ENCODE measurements at places on chromosomes 11 and 22.

DNA sequence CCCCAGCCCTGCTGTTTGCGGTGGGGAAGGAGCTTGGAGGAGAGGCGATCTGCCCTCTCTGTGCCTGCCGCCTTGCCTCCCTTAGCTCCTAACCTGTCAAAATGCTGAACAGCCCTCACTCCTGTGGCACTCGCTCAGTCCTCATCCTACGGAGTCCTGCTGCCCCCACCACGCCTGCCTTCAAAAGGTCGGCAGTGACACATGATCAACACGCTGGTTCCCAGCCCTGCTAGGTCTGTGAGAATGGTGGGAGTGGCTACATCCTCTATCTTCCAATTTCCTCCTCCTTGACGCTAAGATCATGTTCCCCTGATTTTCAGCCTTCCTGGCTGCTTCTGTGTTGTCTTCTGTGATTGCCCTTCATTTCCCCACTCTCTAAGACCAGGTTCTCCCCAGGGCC, 120.2 kb upstream of the TBCEL start:
- DNase-seq, result peak; percentile 62

DNA sequence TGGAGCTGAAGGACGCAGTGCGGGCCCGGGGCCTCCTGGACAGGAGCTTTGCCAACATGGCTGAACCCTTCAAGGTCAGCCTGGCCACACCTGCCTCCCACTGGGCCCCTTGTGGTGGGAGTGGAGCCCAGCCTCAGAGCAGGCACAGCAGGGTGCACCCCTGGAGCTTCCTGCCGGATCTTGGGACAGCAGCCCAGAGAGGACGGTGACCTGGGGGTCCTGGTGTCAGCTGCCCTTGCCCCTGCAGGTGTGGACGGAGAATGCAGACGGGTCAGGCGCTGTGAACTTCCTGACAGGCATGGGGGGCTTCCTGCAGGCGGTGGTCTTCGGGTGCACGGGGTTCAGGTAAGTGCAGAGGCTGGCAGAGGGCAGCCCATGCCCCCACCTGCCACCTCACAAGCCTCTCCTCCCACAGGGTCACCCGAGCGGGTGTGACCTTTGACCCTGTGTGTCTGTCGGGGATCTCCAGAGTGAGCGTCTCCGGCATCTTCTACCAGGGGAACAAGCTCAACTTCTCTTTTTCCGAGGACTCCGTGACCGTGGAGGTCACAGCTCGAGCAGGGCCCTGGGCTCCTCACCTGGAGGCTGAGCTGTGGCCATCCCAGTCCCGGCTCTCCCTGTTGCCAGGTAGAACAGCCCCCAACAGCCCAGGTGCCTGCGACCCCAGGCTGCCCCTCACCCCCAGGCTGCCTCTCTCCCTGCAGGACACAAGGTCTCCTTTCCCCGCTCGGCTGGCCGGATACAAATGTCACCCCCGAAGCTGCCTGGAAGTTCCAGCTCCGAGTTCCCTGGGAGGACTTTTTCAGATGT, 5.1 kb downstream of the PGGHG start:
- peak; percentile 76 for DNase-seq

GRCh38 chr11:60889869-60890311, 16.5 kb downstream of the PRPF19 start:
- DNase-seq, result no peak

- DNase-seq, result no peak
These were observed 222.1 kb upstream of the ANO3 start for GRCh38 chr11:26109658-26110368.

GRCh38 chr22:17734187-17734586, 40.1 kb downstream of the BID start:
- no peak for DNase-seq

DNA sequence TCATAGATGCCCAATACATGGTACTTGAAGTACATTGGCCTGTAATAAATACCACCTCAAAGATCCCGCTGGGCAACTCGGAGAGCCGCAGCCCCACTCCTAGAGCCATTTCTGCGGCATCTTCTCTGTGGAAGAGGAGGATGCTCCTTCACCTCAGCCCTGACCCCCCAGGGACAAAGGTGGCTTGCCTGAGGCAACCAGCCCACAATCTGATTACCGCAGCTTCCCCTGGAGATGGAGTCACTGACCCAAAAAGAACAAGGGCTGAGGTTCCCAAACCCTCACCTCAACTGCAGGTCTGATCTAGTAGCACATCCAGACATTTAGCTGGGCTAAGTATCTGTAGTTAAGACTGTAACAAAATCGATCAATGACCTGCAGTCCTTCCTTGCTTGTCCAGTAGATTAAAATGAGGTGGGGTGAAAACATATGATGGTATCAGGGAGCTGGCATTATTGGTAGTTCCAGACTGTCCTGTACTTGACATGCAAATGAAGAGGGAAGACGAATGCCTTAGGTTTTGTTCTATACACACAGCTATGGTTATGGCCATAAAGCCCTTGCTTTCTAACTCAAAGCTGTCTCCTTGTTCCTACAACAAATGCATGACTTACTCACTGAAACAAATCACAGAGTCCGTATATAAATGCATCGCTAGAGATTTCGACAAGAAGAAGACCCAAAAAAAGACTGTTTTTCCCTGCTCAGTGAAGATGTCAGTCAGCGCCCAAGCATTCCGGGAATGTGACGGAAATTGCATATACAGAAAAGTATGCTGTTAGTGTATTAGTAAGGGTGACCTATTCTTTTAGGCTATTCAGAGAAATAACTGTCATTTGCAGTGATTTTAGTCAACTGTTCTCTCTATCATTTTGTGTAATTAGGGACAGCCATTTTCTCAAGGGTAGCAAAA, 33.7 kb downstream of the C11orf71 start:
- no peak for DNase-seq

- DNase-seq, result peak; percentile 82
These were observed 9.2 kb upstream of the AIFM3 start for GRCh38 chr22:20957683-20958431.

DNA sequence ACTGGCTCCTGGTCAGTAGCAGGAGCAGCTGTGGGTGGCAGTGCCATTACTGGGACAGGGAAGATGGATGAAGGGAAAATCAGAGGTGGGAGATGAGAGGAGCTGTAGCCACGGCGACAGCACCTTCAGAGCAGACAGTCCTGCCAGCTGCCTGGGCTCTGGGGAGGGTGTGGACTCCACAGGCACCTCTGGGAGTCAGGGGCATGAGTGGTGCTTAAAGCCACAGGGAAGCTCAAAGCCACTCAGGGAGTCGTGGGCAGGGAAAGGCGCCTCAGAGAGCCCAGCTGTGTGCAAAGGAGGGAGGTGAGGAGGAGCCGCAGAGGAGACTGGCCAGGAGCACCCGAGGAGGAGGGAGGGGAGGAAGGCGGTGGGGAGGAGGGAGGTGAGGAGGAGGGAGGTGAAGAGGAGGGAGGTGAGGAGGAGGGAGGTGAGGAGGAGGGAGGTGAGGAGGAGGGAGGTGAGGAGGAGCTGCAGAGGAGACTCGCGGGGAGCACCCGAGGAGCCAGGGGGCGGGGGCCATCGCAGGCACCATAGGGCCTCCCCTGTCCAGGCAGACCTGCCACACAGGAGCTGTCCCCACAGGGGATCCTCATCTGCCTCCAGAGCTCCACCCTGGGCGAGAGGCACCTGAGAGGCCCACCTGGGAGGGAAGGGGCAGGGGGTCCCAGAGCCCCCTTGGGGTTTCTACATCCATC, 977.6 kb downstream of the BRD1 start:
- DNase-seq, result peak; percentile 53

DNA sequence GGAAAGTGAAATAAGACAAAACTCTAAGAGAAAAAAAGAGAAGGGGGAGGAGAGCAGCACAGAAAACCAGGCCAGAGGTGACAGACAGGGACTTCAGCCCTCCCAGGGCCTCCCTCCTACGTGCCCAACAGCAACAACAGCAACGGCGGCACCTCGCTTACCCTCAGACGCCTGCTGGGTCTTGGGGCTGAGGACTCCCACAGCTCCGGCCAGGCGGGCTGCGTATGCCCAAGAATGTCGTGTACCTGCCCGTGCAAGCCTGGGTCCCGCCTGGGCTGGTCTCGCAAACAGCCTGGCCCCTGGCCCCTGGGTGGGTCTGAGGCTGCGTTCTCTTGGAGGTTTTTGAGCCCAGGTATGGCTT, 30.5 kb downstream of the ARAP1 start:
- peak; percentile 88 for DNase-seq

- DNase-seq, result peak; percentile 54
These were observed 40.3 kb downstream of the IGF2 start for GRCh38 chr11:2098691-2099515.

- DNase-seq, result peak; percentile 66
These were observed 115.6 kb upstream of the B3GAT1 start for GRCh38 chr11:134527382-134528243.

DNA sequence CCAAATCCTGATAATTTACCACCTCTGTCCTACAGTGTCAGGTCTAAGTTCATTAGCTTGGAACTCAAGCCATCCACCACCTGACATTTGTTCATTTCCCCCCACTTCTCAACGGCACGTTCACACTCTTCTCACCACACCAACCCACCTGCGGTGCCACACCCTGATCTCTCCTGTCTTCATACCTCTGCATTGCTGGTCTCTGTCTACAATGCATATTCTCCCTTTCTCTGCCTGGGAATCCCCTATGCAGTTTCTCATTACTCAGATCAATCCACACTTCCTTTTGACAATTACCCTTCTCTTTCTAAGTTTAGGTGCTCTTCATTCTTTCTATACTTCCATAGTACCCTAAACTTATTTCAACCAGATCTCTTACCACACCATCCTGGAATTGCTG, 20.4 kb upstream of the EMSY start:
- no peak for DNase-seq

GRCh38 chr22:33923660-33924246, 3.5 kb upstream of the LARGE1 start:
- DNase-seq, result no peak

DNA sequence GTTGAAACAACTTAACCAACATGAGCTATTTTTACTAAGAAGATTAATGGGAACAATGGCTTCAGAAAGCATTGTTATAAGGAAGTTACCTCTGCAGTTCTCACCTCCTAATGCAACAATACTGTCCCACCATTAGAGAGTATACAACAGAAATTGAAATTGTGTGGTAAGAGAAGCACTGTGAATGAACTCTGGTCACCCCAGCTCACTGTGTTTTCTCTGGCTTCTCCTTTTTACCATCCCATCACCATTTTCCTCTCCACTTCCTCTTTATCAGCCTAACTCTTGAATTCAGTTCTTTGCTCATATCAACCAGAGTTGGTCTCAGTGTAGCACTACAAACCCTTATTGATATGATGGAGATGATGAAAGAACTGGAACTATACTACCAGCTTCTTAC, 138.0 kb upstream of the POU2AF2 start:
- DNase-seq, result no peak

- DNase-seq, result no peak
These were observed 10.3 kb downstream of the EIF4G2 start for GRCh38 chr11:10798330-10798928.

DNA sequence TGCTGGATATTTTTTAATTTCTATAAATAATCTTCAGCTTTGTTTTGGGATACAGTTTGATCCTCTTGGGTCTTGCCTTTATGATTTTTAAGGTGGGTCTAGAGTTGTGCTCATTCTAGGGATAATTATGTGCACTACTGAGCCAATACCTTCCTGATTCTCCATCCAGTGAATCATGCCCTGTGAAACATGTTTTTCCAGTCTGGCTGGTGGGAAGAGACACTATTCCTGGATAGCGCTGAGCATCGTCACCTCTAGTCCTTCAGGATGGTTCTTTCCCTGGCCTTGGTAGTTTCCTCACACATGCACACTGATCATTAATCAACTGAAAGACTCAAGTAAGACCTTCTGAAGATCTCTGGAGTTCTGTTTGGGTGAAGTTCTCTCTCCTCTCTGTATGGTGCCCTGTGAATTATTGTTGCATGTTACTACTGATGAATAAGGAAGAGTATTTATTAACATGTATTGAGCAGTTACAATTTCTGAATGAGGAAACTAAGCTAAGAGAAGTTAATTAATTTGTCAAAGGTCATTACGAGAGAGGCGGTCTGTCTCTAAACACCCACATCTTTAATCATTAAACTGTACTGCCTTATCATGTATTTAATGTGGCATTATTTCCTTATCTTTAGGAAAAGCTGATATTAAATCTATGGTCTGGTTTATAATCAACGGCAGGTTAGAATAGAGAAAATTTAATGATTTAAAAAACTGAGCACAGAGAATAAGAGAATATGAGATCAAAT, 39.1 kb upstream of the LIPT2 start:
- no peak for DNase-seq

All from spleen (tissue), 13 donors.